ENCODE measurements at places on chromosomes 13 and 19.

- DNase-seq: peak; percentile 66
Observed at GRCh38 chr19:48102870-48103751, 7.5 kb downstream of the PLA2G4C start.

- peak; percentile 67 for DNase-seq
Observed at GRCh38 chr13:105410602-105411001, 1124.9 kb downstream of the EFNB2 start.

GRCh38 chr13:70523622-70524021 lies 415.4 kb upstream of the KLHL1 start:
- DNase-seq: peak; percentile 15

- DNase-seq: peak; percentile 19
Observed at GRCh38 chr19:52992109-52993004, 21.4 kb upstream of the ERVV-1 start.

- no peak for DNase-seq
Observed at GRCh38 chr13:50573066-50573465, 270.4 kb downstream of the DLEU7 start.

GRCh38 chr13:23098161-23098907 lies 82.4 kb upstream of the SGCG start:
- no peak for DNase-seq

DNA sequence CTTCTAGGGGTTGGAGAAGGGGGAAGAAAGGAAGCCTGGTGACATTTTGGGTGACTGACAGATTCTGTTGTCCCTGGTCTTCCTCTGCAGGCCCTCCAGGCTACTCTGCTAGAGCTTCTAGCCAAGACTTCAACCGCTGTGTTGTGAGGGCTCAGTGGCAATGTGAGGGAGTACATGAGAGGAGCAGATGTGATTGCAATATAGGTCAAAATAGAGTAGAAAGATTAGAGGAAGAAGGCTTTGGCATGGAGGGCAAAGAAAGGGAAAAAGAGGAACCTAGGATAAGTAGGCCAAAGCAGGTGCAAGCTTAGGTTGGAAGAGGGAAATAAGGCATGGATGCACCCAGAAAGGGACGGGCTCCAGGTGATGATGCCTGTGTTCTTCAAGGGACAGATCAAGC lies 216.9 kb downstream of the RGCC start:
- no peak for DNase-seq

GRCh38 chr19:54100561-54100960 lies at the start of gene OSCAR:
TSS of gene OSCAR (minus strand) at chr19:54100803. CDS start at chr19:54100792, 11 bp downstream.
- no peak for DNase-seq

GRCh38 chr19:48085904-48086864 lies 24.4 kb downstream of the PLA2G4C start:
- DNase-seq: no peak

GRCh38 chr19:14155371-14155770 lies 19.0 kb upstream of the ASF1B start:
- DNase-seq: no peak

DNA sequence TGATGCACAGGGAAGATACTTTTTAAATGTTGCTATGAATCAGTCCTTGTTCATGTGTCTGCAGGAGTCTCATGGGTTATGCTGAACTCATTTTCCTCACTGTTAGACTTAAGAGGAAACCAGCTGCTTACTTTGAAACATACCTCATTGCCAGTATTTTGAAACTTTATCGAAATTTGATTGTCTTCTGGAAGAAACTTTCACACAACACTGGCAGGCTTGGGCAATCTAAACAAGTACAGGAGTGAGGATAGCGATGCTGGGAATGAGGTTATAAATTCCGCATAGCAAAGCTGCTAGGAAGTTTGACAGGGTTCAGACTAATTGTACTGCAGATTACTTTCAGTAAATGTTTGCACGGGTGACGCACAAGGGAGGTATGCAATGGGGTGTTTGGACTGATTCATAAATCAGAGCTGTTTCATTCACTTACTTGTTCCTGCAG lies 245.7 kb downstream of the DNAJC15 start:
- peak; percentile 96 for DNase-seq

DNA sequence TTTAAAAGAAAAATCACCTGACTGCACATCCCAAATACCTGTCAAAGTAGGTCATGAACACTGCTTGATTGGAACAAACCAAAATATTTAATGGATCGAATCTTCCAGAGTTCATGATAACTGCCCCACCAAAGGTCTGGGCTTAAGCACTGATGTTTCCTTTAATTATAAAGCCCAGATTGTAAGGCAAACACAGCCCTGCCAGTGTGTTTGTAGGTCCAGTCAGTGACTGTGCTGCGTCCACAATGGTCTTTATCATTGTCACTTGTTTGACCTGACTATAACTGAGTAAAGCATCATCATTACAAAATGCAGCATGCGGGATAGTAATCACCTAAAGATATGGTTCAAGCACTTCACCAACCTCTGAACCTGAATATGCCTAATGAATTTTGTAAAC lies 63.3 kb downstream of the IRS2 start:
- no peak for DNase-seq

DNA sequence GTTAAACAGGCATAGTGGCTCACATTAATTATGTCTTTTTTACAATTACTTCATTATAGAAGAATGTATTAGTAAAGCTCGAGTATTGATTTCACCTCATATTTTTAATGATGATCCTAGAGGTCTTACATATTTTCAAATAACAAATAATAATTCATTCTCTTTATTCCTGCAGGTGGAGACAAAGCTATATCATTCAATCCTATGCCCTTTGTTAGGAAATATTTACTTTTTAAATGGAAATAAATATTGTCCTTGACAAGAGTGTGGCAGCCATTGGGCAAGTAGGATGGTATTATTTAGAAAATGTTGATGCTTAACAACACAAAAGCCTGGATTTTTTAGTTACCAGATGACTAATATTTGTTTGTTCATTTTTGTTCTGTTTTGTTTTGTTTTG lies 127.6 kb downstream of the COG6 start:
- DNase-seq: peak; percentile 57

- DNase-seq: peak; percentile 85
Observed at GRCh38 chr19:53511933-53512374, 26.0 kb upstream of the ZNF331 start.

DNA sequence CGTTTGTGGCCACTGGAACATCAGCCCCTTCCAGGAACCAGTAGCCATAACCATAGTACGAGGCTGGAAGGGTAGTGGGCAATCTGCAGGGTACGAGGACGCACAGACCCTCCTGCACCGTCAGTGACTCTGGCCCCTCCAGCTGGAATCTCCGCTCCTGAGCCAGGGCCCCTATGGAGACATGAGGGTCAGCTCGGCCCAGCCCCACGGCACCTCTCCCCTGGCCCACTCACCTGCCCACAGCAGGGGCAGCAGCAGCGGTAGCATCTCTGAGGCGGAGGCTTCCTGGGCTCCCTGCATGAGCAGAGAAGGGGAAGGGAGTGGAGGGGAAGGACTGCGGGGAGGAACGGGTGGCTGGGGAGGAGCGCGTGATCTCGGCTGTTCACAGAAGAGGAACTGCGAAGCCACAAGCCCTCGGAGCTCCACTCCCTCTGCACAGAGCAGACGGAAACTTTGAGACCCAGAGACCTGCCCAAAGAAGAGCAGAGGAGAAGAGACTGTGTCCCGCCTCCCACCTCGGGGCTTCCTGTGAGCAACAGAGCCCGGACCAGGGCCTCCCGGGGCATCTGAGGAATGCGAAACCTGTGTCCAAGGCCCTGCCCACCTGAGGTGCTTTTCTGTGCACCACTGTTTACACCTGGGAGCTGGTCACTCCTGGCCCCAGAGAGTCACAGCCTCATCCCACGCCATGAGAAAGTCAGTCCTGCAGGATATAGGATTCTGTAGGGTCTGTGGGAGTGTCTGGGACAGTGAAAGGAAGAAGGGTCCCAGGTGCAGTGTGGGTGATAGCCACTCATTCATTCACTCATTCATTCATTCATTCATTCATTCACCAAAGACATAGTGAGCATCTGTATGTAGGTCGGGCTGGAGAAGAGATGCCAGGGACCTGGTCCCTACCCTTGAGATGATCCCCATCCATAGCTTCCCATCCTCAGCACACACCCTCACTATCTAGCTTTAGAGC lies at the start of gene SIGLEC6:
Gene SIGLEC6, minus strand, starts transcription at position 322 of the 967 bp plus-strand sequence. Its CDS starts 22 bp downstream, at position 300.
- DNase-seq: no peak

- DNase-seq: no peak
Observed at GRCh38 chr13:110500341-110500740, 61.2 kb downstream of the RAB20 start.

- DNase-seq: peak; percentile 45
Observed at GRCh38 chr13:111115965-111116521, 933 bp downstream of the ARHGEF7 start.

DNA sequence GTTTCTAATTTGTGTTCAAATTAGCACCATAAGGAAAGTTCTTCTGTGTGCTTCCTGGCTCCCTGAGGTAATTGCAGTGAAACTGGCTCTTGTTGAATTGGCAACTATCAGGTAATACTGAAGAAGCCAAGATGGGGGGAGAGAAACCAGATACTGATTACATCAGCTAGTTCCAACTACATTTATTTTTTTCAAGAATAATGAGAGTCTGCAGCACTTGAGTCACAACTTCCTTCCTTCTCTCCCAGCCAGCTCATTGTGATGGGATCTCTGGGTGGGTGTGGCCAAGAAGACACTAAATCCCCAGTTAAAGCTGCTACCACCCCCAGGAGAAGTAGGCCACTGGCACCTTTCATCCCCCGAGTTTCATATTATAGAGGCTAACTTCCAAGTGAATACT lies 100.7 kb upstream of the RXFP2 start:
- peak; percentile 60 for DNase-seq

DNA sequence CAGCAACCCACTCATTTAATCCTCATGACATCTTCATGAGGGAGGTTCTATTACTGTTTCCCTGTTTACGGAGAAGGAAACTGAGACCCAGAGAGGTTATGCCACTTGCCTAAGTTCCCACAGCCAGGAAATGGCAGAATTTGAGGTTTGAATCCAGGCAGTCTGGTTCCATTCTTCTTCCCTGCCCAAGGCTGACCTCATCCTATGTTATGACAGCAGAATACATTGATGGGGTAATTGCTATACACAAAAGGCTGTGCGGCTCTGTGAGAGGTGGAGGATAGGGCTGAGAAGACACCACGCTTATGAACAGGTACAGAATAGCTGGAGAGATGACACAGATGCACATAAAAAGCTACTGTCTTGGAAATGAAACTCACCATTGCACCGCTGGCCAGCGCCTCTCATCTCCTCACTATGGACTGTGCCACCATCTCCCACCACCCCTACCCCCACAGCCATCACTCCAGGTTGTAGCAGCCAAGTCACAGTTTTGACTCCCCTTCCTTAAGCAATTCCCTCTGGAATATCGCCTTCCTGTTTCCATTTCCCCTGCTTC lies 11.5 kb downstream of the MAG start:
- no peak for DNase-seq

GRCh38 chr13:42181381-42181953 lies 90.5 kb upstream of the AKAP11 start:
- peak; percentile 41 for DNase-seq

DNA sequence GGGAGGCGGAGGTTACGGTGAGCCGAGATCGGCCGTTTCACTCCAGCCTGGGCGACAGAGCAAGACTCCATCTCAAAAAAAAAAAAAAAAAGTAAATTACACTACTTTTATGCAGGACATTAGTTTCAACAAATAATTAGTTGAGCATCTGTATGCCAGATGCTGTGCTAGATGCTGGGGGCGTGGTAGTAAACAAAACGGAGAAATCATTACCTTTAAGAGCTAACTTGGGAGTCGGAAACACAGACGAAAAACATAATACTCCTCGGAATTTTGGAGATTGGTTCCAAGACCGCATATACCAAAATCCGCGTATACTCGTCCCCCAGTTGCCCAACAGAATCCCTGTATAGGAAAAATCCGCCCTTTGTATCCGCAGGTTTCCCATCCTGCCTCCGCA lies 1.3 kb upstream of the DUS3L start:
- DNase-seq: no peak

DNA sequence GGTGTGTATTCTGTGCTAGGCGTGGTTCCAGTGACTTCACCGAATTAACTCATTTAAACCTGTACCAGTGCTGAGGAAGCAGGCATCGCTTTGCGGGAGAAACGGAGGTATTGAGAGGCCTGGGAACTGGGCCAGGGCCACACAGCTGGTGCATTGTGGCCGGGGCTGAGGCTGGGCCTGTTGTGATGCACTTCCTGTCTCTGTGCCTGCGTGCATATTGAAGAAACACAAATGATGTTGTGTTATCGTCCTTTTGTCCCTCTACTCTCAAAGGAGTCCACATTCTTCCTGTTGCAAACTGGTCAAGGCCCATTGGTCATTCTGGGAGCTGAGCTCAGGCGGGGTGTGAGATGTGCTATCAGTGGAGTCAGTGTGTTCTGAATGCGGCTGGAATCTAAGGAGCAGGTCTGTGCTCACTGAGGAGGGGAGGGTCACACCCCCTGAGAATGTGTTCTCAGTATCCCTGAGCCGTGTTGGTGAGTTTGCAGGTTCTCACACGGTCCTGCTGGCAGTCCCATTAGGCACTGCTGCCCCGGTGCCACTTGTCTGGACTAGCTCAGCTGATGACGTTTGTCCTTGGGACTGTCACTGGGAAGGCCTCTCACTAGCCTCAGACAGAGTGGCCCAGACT lies 62.1 kb downstream of the ARHGEF7 start:
- DNase-seq: peak; percentile 88

DNA sequence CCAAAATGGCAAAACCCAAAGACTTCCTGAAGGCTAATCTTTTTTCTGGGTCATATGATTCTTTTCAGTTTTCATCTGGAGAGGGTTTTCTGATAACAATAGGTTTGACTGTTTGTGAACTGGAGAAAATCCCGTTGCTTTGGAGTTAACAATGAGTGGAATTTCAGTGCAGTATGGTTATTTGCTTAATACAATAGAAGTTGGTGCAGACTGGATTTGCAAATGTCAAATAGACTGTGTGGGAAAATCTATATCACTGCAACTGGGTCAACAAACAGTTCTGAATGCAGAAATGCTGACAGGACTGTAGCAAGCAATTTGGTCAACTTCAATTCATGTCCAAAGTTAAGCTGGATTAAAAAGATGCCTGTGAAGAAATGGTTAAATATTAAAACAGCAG lies 267.5 kb upstream of the ARGLU1 start:
- DNase-seq: no peak

DNA sequence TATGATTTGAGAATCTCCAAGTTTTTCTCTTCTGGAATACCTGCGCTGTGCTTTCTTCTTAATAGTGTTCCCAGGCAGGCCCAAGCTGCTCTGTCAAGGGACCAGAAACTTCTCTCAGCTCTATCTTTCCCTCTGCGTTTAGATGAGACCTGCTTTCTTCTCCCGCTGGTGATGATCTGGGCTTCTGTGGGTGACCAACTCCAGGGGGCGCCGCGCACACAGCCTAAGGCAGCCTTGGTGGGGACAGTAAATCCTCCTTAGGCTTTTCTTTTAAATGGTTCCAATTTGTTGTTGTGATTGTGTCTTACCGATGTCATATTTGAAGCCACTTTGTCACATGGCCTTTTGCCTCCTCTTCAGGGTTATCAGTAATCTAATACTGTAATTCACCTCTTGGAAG lies 439.4 kb upstream of the KLF12 start:
- DNase-seq: no peak

GRCh38 chr19:46710687-46711086 lies 6.2 kb downstream of the PRKD2 start:
- DNase-seq: no peak
